NCI-H748 treated with DMSO at 0.1 percent for 48 hours (cell line): ENCODE measurements at places on chromosomes 1 and 21.

DNA sequence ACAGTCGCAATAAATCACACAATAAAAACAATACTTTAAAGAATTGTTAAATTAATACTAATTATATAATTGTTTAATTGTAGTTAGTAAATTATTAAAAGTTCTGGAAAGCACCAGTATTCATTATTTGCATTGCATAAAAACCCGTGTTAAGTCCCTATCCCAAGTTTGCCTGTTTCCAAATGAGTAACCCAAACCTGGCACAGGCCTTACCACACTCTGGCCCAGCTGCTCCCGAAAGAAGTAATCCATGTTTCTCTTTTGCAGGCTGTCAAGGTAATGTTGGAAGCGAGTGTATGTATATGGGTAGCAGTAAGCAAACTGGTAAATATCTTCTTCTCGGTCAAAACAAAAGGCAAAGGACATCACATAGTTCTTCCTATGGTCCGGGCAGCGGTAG is 268.7 kb upstream of the BEND5 start:
- no peak for DNase-seq

GRCh38 chr21:19228226-19228625 is 824.6 kb upstream of the TMPRSS15 start:
- DNase-seq = no peak

- no peak for DNase-seq
Observed at GRCh38 chr1:202564958-202565495, 145.2 kb downstream of the SYT2 start.

DNA sequence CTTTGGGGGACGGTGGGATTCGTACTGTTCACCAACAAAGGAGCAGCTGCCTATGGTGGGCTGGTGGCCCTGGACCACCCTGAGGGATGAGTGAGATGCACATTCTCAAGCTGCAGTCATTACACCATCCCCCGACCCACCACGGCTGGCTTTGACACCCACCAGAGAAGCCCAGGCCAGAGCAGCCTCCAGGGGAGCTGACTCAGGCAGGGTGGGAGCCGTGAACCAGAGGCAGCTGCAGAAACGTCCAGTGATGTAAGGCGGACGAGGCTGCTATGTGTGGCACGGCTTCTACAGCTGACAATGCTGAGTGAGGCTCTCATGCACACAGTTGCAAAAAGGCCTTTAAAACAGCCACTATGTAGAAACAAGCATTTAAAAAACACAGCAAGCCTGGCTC is 40.1 kb downstream of the CHAF1B start:
- DNase-seq = no peak
